Psoas muscle (tissue), 8 donors: ENCODE measurements at places on chromosomes 7 and 10. TPM values are rescaled to one million over a fixed set of nuclear protein-coding genes. Genes with fewer than 3 reads are reported as not detected.

FAM20C gene
- total RNA-seq = 28.1 TPM

CCDC3 gene
- total RNA-seq = 4.7 TPM

ANLN gene
- 0.41 TPM for total RNA-seq

FAM25G gene
- total RNA-seq = not detected

EIF3A gene
- 148 TPM for total RNA-seq

FZD8 gene
- total RNA-seq = 6.1 TPM

LRCH4 gene
- total RNA-seq = 32.5 TPM

CHRM2 gene
- not detected for total RNA-seq

STOX1 gene
- 0.30 TPM for total RNA-seq

ADCY1 gene
- total RNA-seq = 4.3 TPM

AHR gene
- total RNA-seq = 3.8 TPM

LIPF gene
- total RNA-seq = not detected

TACC2 gene
- total RNA-seq = 438 TPM

GIMAP2 gene
- total RNA-seq = 3.7 TPM

GRM3 gene
- not detected for total RNA-seq

ADARB2 gene
- total RNA-seq = not detected

C10orf71 gene
- 142 TPM for total RNA-seq

NXPH1 gene
- not detected for total RNA-seq

CTAGE8 gene
- total RNA-seq = not detected

CAMK1D gene
- total RNA-seq = 1.8 TPM

AKR1C4 gene
- total RNA-seq = not detected

BNIP3 gene
- 165 TPM for total RNA-seq

CLRN3 gene
- not detected for total RNA-seq

CCDC7 gene
- total RNA-seq = 20.4 TPM

C10orf62 gene
- 1.0 TPM for total RNA-seq

NEBL gene
- total RNA-seq = 0.89 TPM

SPDYE1 gene
- not detected for total RNA-seq

MBL2 gene
- total RNA-seq = not detected

SRRM3 gene
- total RNA-seq = 0.69 TPM

IL2RA gene
- total RNA-seq = 0.71 TPM

USP6NL gene
- total RNA-seq = 4.3 TPM

TSPAN12 gene
- total RNA-seq = 2.3 TPM

SLC29A4 gene
- total RNA-seq = 0.77 TPM

PRSS2 gene
- 1.7 TPM for total RNA-seq

HMX3 gene
- not detected for total RNA-seq
